ENCODE measurements at places on chromosomes 12 and 14.

- DNase-seq: no peak
These were observed 1.6 kb downstream of the TULP3 start for GRCh38 chr12:2892246-2892645.

GRCh38 chr12:132888852-132889251 is 1.4 kb upstream of the CHFR start:
- DNase-seq: no peak

GRCh38 chr12:121866331-121866730 is 7.7 kb upstream of the HPD start:
- DNase-seq: no peak

GRCh38 chr14:35533357-35534207 is at the start of gene INSM2:
Gene INSM2, plus strand, starts transcription at chr14:35534164. Its CDS starts 89 bp downstream, at chr14:35534253.
- peak; percentile 51 for DNase-seq

GRCh38 chr14:23182372-23183157 is 895 bp downstream of the SLC7A8 start:
- peak; percentile 23 for DNase-seq

DNA sequence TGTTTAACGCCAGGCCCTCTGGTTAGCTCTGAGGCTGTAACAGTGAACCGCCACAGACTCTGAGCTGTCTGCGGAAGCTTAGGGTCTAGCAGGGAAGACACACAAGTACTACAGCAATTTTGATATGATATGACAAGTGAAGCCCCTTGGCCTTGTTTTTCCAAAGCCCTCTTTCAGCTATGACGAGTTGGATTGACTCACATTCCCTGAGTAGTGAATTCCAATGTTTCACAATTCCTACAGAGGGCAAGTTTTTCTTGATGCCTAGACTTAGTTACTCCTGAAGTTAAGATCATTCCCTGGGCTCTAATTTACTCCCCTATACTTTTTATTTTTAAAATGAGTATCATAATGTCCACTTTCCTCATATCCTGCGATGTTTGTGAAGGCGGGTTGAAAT is 53.3 kb upstream of the CISTR start:
- DNase-seq: no peak

GRCh38 chr12:103600967-103601728 is 14.1 kb downstream of the STAB2 start:
- no peak for DNase-seq

- no peak for DNase-seq
These were observed 5.7 kb upstream of the CAND1 start for GRCh38 chr12:67263471-67263870.

DNA sequence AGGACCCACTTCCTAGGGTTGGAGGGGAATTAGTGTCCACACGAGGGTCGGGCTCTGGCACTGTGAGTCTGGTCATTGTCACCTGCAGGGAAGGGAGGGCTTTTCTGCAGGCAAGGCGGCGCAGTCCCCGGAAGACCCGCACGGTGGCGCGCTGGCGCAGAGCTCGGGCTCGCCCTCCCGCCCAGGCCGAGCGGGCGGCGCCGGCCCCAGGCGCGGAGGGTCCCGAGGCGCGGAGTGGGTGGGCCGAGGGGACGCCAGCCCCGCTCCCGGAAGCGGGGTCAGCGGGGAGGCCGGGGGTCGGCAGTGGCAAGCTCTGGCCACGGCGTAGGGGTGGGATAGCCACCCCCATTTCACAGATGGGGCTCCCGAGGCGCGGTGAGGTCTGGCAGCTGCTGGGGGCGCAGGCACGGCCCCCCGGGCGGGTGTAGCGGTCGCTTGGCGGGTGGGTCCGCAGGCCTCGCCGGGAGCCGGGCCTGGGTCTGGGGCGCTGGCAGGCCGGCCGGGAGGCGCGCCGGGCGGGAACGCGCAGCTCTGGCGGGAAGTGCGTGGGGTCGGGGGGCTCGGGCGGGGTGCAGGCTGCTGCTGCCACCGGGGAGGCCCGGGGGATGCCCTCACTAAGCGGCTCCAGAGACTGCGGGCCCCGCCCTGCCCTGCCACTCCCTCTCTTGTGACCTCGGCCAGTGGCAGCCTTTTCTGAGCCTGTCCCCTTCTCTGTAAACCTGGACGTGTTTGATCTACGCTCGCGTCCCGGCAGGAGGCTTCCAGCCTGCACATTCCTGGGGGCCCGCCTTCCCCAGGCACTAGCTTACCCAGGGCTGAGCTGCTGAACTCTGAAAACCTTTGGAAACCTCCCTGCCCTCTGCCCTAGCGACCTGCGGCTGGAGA is 46.1 kb downstream of the CYP46A1 start:
- DNase-seq: peak; percentile 64

DNA sequence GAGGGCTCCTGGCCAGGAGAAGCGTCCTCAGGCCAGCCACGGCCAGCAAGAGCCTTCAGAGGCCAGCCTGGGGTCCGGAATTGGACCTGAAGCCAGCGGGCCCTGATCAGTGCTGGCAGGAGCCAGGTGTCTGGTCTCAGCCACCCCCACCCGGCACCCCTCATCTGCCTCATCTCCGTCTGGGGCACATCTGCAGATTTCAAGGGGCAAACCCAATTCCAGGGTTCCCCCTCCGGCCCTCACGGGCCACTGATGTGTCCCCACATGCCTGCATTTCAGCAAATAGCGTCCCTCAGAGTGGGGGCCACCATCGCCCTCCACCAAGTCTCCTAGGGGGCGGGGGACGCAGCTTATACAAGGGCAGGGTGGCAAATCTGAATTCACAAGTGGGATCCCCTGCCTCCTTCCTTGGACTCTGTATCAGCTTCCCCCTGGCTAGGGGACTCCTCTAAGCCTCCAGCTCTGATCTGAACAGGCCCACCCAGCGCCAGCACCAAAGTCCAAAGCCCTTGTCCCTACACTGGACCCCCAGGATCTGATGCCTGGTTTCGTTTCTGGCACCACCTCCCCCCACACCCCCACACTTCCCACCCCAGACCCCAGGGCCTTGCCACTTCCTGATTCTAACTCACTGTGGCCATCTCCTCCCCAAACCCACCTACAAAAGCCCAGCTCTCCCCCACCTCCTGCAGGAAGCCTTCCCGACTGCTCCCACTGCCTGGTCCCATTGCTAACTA is 10.1 kb downstream of the TMEM179 start:
- no peak for DNase-seq

DNA sequence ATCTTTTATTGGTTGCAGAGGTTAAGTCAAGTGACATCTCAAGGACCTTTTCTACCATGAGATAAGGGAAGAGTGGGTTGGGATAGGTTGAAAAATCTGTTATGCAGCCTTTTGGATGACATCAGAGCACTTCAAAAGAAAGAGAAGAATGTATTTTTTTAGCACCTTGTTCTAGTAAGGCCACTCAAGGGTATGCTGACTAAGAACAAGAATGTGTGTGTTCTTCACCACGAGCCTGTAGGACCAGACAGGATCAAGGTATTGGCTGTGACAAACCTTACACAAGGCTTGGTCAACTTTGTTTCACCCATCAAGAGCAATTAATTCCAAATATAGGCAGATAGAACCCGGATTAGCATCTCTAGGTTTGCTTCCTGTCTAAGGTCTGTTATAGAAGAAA is 142.5 kb downstream of the SAMD4A start:
- no peak for DNase-seq

GRCh38 chr14:90858511-90858910 is 42.3 kb upstream of the TTC7B start:
- DNase-seq: no peak

DNA sequence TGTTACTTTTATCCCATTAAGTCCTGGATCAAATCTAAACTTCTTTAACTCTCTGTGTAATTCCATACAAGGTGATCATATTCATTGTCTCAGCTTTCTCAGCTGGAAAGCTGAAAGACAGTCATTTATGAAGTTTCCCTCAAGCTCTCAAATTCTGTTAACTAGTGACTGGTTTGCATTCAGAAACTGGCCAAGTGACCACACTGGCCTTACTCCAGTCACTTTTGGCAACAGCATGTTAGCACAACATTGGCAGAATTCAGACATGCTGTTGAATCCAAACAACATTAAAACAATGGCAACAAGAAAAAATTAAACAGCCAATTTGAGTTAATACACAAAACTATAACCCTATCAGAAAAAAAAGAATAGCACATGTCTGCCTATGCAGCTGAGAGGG is 343.3 kb downstream of the MDGA2 start:
- no peak for DNase-seq

DNA sequence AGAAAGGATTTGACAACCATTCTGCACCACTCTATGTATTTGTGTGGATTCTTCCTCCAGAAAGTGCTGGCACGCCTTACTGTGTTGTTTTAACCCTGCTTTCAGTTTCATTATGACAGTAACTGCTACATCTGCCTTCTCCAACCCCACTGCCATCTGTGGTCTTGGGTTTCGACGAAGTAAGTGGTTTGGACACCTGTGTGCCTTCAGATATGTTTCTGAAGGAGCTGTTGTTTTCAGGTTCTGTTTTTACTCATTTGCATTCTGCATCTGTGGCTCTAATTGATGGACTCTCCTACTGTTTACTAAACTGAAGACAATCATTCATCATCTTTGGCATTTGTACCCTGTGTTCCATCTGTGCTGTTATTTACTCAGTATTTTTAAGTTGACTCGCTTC is 4.1 kb downstream of the TSHR start:
- DNase-seq: peak; percentile 10

GRCh38 chr14:104786091-104786586 is 9.4 kb downstream of the AKT1 start:
- DNase-seq: no peak

DNA sequence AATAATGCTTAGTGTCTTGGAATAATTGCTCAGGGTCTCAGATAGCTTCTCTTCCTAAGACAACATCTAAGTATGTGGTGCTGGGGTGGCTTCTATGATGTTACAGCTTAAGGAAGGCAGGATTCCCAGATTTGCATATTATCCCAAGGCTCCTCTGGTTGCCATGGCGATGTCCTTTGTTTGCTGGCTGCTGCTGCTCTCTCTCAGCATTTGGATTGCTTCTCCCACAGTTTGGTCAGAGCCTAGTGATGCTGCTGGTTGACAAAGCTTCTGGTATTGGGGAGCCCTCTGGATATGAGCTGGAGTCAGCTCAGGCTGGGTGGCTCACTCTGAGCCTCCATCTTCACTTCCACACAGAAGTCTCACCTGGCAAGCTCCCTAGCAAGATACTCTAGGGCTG is 56.4 kb upstream of the FBXO33 start:
- DNase-seq: no peak

- peak; percentile 81 for DNase-seq
These were observed 9.2 kb downstream of the DGKA start for GRCh38 chr12:55940065-55940732.

GRCh38 chr14:102505775-102506625 is 3.6 kb downstream of the ANKRD9 start:
- no peak for DNase-seq

DNA sequence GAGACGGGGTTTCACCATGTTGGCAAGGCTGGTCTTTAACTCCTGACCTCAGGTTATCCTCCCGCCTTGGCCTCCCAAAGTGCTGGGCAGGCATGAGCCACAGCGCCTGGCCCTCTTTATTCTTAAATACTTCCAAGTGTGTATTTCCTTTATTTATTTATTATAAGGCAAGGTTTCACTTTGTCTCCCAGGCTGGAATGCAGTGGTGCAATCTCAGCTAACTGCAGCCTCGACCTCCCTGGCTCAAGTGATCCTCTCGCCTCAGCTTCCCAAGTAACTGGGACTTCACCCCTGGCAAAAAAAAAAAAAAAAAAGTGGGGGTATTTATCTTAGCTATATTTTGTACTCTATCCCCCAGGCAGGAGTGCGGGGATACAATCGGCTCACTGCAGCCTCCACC is 6.8 kb downstream of the FAM216A start:
- DNase-seq: no peak

DNA sequence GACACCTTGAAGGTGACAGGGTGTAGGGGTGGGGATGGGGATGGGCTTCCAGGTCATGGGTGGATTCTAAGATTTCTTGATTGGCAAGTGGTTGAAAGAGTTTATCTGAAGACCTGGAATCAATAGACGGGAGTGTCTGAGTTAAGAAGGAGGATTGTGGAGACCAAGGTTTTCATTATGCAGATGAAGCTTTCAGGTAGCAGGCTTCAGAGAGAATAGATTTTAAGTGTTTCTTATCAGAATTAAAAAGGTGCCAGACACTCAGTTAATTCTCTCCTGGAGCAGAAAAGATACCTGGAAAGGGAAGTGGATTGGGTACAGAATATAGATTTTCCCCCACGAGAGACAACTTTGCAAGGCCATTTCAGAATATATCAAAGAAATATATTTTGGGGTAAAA is 211.7 kb upstream of the PRICKLE1 start:
- no peak for DNase-seq

GRCh38 chr14:67595392-67595791 is 4.7 kb downstream of the PIGH start:
- DNase-seq: no peak

GRCh38 chr12:110035534-110036104 is 12.7 kb downstream of the C12orf76 start:
- no peak for DNase-seq

GRCh38 chr12:47945341-47945728 is 18.1 kb upstream of the TMEM106C start:
- DNase-seq: no peak

GRCh38 chr14:49193332-49194065 is 392.7 kb downstream of the RPS29 start:
- DNase-seq: no peak

DNA sequence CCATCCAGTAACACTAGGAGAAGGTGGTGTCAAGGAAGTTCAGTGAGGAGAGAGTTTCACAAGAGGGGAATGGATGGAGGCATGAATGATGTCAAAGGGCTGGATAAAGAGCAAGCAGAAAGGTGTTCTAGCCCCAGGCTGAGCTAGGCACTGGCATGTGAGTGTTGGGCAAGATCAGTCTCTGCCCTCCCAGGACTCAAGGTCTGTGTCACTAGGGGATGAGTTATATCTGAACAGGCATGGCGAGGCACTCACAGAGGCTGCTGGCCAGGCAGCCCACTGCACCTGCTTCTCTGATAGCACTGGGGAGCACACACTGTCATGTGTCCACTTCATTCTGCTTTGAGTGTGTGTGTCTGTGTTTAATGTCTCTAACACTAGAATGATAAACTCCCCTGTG is 903.8 kb downstream of the BCL11B start:
- DNase-seq: no peak

DNA sequence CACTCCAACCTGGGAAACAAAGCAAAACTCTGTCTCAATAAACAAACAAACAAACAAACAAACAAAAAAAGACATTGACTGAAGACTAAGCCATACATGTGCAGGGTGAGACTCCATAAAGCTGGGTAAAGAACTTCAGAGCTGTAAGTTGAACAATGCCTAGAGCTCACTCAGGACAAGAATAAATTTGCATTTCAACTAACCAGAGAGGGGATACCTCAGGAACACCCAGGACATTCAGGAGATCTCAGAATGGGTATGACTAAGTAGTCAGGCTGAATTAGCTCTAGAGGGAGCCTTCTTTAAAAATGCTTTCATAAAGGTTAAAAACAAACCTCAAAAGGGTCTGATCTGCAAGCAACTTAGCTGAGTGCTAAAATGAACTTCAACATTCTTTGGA is 267.7 kb upstream of the DIO3 start:
- DNase-seq: no peak
